ENCODE measurements at places on chromosomes 16 and 17.

DNA sequence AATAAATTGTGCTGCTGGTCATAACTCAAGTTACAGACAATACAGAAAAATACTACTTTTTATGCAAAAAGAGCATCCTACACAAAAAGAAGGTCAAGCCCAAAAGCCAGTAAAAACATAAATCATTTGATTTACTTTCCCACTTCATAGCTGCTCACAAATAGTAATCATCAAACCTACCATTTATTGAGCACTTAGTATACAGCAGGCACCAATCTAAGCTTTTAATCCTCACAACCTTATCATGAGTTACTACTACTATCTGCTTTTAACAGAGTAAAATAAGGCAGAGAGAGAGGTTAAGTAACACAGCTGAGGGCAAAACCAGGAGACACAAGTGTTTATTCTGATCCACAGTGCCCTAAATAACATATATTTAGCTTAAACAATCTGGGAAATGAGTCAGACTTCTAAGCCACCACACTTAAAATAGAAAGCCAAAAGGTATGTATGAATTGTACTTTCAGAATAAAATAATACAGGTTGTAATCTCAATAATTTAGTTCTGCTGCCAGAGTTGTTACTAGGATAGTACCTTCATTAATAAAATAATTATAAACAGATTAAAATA lies 1.7 kb upstream of the AARS1 start:
- DNase-seq: no peak

- DNase-seq: no peak
Measured at GRCh38 chr17:35287286-35287811, 44.5 kb downstream of the SLFN5 start.

GRCh38 chr17:82803185-82803584 lies 36.6 kb downstream of the ZNF750 start:
- no peak for DNase-seq

GRCh38 chr16:62177351-62178203 lies 141.3 kb upstream of the CDH8 start:
- no peak for DNase-seq

GRCh38 chr17:66373944-66374817 lies 71.8 kb downstream of the PRKCA start:
- no peak for DNase-seq

DNA sequence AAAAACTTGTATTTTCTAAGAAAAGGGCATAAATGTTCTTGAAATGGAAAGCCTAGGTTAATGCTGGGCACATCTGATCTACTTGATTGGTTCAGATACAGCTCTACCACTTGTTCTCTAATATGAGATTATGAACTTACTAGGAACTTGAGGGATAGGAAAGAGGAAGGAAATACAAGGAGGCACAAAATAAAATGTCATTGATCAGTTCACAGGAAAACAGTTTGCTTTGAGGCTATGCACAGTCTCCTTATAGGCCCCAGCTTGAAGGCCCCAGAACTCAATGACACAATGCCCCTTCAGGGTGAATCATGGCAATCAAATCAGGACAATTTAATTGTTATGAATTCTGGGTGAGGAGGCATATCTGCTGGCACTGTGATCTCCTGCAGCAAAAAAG lies 27.1 kb downstream of the NXPH3 start:
- DNase-seq: no peak

GRCh38 chr17:55005520-55005919 lies 37.0 kb downstream of the STXBP4 start:
- no peak for DNase-seq

DNA sequence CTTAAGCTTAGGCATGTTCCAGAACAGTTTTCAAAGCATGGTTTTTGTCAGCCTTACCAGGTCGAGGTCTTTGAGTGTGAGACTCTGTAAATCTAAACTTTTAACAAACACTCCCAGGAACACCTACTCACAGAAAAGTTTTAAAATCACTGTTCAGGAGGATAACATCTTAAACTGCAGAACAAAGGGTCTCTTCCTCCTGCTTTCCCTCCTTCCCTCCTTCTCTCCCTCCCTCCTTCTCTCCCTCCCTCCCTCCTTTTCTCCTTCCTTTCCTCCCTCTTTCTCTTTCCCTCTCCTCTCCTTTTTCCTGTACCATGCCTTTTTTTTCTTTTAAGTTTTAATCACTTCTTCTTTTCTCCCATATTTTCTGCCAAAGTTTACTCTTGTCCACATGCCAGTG lies 153.5 kb upstream of the MAF start:
- no peak for DNase-seq
